ENCODE measurements at places on chromosomes 5 and 9. TPM values are rescaled to one million over a fixed set of nuclear protein-coding genes. Genes with fewer than 3 reads are reported as not detected.

Gene ANKRD18A
- 2.3 TPM for polyA plus RNA-seq

Gene UBE2D2
- polyA plus RNA-seq, result 182 TPM

Gene C8G
- 0.51 TPM for polyA plus RNA-seq

- DNase-seq, result no peak
These were observed 94.0 kb downstream of the CACNA1B start for GRCh38 chr9:137971477-137972138.

DNA sequence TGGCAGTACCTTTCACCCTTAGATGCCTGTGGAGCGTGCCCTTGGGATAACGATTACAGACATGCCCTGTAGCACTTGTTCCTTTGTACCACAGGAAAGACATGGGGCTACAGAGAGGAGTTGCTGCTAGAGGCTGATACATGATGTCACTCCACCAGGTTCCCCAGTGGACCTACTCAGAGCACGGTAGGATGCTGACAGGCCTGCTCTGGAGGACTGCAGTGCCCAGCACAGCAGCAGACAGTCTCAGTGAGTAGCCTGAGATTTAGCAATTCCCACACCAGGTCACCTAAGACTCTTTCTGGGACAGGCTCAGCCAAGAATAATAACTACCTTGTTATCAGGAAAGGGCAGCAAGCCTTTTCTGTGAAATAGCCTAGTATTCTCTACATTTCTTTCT is 28.8 kb downstream of the PDE4D start:
- DNase-seq, result no peak

- DNase-seq, result no peak
These were observed 11.9 kb downstream of the UHRF2 start for GRCh38 chr9:6424940-6425339.
